ENCODE measurements at places on chromosomes 11 and 22.

- no peak for DNase-seq
These were observed 14.4 kb downstream of the GRAP2 start for GRCh38 chr22:39915295-39915726.

DNA sequence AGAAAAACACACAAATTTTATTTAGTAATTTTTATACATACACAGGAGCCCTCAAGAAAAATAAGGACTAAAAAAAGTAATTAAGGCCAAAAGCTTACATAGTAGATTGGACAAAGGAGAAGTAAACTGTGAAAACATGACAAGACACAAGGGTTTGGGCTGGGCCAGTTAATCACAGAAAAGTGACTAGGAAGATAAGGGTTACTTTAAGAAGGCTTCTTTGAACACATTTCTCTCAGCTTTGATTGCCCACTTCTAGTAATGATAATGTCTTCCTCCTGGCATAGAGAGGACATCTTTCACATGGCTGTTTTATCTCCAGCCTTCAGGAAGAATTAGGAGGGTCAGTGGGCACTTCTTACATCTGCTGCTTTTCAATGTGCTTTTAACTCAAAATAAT, 3.4 kb downstream of the RNF141 start:
- no peak for DNase-seq

- DNase-seq = no peak
These were observed 60.7 kb upstream of the MUC15 start for GRCh38 chr11:26632691-26633159.

- no peak for DNase-seq
These were observed 2.9 kb upstream of the TMEM9B start for GRCh38 chr11:8967184-8967583.

DNA sequence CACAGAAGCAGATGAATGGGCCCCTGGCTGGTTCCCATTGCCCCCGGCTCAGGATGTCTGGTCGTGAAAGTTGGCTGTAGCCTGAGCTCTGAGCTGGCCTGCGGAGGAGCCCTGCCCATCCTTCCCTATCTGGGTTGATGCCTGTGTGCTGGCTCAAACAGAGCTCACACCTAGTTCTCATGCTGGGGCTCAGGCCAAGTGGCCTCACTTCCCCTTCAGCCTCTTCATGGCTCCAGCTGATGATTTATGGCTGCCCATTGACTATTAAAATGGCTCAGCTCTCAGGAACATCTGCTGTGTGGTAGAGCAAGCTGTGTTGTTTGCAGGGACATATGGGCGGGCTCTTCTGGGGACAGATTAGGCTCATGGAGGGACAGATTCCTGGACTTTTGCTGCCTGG, 64.7 kb downstream of the ADAMTS15 start:
- no peak for DNase-seq

- peak; percentile 59 for DNase-seq
These were observed 47.1 kb downstream of the EHF start for GRCh38 chr11:34667810-34668582.

- DNase-seq = no peak
These were observed 9.5 kb downstream of the DRICH1 start for GRCh38 chr22:23622634-23623033.

- peak; percentile 75 for DNase-seq
These were observed 29.9 kb downstream of the ENDOD1 start for GRCh38 chr11:95119361-95120060.

GRCh38 chr11:44726283-44727113, at the start of gene TSPAN18:
TSS of gene TSPAN18 (plus strand) at chr11:44726962. CDS start at chr11:44906417, 179,455 bp downstream.
- peak; percentile 21 for DNase-seq

- no peak for DNase-seq
These were observed 10.2 kb downstream of the SSTR3 start for GRCh38 chr22:37202001-37202555.

- DNase-seq = no peak
These were observed 58.6 kb downstream of the HIPK3 start for GRCh38 chr11:33315822-33316221.

DNA sequence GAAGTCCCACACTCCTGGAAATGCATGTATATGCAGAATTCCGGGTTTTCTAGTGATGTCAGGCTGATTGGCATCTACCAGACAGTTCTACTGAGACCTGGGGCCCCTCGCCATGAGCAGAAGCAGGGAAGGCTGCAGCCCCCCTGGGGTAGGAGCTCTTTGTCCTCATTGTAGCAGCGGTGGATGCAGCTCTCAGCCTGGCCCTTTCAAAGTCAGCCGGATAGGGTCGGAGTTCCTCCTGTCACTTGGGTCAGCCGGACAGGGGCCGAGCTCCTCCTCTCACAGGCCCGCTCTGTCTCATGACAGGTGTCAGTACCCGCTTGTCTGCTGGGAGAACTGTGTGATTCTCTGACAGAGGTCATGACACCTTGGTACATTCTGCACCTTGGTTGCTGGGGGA, 30.0 kb downstream of the MRGPRD start:
- DNase-seq = no peak

DNA sequence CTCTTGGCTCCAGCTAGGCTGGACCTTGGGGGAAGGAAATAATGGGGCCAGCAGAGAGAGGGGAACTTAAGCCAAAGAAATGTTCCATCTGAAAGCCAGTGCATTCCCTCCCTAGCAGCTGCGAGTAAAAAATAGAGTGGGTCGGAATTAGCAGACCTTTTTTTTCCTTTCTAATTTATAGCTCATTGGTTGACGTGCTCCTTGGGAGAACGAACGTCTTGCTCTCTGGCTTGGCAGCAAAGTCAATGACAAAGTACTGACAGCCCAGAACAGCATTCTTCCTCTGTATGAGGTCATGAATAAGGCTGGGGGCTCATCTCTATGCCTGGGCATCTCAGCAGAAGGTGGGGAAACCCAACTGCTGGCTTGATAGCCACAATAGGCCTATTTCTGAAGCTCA, 65.0 kb downstream of the SEZ6L start:
- DNase-seq = no peak

- peak; percentile 76 for DNase-seq
These were observed 945 bp downstream of the CREBZF start for GRCh38 chr11:85663753-85664614.

- DNase-seq = no peak
These were observed 1327.9 kb downstream of the TBC1D22A start for GRCh38 chr22:48090332-48090672.

DNA sequence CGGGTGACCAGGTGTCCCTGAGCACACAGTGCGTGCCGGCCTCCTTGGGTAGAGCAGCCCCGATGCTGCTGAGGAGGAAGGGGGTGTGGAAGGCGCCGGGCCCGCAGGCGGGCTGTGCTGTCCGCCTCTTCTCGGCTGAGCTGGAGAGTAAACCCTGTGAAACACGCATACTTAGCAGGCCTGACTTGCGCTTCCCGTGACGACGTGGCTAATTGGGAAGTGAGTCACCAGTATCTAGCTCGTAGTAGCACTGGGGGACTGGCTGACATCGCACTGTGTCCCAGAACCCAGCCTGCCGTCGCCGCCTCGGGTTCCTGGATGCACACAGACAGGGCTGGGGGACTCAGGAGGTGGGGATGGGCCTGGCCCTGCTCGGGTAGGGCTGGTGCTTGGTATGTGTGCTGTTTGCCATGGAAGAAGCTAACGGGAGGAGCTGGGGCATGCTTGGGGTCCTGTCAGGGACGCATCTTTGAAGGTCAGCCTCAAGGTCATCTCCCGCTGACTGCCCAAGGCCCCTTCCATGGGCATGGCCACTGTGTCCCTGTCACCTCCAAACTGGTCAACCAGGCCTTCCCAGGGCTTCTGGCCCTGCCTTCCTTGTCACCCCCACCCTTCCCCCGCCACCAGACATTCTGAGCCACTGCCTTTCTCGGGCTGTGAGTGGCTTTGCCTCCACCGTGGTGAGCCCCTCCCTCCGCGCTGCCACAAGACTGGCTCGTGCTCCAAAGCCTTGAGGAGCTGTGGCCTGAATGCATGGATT, 1327.0 kb downstream of the BRD1 start:
- DNase-seq = no peak

Measured in kidney tubule cell (primary cell).